ENCODE measurements at places on chromosomes 6 and 20.

- no peak for DNase-seq
Observed at GRCh38 chr6:44712353-44713111, 325.0 kb downstream of the CDC5L start.

DNA sequence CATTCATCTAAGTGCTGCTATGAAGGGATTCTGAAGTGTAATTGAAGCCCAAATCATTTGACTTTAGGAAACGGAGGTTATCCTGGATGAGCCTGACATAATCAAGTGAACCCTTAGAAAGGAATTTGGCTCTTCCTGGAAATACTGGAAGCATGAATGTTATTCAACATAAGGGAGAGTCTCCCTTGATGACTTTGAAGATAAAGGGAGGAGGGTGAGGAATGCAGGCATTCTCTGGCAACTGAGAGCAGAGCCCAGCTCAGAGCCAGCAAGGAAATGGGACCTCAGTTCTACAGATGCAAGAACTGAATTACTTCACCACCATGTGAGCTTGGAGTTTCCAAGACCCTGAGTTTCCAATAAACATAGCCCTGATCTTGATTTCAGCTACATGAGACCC is 168.2 kb downstream of the DLL1 start:
- DNase-seq, result no peak

- no peak for DNase-seq
Observed at GRCh38 chr6:113819169-113819830, 37.8 kb upstream of the MARCKS start.

DNA sequence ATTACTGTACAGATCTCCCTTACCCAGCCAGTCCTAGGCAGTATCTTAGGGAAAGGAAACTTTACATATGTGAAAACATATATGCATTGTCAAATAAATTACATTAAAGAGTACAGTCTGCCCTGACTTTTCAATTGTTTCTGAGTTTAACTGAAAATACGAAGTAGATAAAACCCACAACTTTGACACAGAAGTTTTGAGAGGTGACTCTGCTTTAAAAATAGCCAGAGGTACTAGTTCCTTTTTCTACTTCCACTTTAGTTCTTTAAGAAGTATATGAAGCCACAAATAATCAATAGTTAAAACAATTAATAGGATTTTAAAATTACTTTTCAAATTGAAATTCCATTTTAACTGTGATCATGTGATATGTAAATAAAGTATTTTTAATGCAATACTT is 62.9 kb downstream of the BMP5 start:
- DNase-seq, result no peak

- DNase-seq, result no peak
Observed at GRCh38 chr20:50672400-50673145, 18.8 kb downstream of the RIPOR3 start.

DNA sequence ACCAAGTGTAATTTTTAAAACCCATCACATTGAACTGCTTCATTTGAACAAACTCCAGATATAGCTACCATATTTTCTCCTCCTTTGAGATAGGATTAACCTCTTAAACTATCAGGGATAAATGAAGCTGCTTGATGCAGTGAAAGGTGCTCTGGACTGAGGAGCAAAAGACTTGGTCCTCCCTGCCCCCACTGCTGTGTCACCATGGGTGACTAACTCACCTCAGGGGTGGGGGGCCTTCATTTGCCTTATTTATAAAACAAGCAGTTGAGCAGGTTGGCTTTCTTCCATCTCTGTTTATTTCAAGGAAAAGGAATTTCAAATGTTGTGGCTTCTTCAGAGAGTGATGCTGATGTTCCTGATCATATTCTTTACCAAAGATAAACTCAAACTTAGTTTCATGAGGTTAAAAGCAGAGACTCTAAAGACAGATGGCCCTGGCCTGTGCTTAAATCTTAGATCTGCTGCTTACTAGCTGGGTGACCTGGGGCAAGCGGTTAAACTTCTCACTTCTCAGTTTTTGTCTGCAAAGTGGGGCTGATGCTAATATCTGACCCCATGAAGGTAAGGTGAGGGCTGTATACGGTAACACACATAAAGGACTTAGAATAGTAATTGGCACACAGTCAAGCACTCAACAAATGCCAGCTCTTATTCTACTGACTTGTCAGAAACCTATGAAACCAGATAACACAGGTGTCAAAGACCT is 50.5 kb downstream of the FHL5 start:
- no peak for DNase-seq

GRCh38 chr6:144781836-144782235 is 496.7 kb downstream of the UTRN start:
- DNase-seq, result no peak

DNA sequence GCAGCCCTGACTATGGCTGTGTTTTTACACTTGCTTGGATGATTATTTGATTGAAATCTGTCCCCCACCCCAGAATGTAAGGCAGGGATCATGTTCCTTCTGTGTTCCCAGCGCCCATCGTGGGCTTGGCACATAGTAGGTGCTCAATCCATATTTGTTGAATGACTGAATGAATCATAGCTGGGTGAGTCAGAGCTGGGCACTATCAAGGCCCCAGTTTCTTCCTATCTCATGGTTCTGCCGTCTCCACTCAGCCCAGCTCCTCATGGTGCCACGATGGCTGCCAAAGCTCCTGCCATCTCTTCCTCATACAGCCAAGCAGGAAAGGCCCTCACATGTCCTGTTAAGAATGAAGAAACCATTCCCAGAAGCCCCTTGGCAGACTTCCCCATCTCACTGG is 29.0 kb downstream of the CEBPB start:
- no peak for DNase-seq

- DNase-seq, result peak; percentile 21
Observed at GRCh38 chr6:2355150-2355549, 109.7 kb upstream of the GMDS start.

DNA sequence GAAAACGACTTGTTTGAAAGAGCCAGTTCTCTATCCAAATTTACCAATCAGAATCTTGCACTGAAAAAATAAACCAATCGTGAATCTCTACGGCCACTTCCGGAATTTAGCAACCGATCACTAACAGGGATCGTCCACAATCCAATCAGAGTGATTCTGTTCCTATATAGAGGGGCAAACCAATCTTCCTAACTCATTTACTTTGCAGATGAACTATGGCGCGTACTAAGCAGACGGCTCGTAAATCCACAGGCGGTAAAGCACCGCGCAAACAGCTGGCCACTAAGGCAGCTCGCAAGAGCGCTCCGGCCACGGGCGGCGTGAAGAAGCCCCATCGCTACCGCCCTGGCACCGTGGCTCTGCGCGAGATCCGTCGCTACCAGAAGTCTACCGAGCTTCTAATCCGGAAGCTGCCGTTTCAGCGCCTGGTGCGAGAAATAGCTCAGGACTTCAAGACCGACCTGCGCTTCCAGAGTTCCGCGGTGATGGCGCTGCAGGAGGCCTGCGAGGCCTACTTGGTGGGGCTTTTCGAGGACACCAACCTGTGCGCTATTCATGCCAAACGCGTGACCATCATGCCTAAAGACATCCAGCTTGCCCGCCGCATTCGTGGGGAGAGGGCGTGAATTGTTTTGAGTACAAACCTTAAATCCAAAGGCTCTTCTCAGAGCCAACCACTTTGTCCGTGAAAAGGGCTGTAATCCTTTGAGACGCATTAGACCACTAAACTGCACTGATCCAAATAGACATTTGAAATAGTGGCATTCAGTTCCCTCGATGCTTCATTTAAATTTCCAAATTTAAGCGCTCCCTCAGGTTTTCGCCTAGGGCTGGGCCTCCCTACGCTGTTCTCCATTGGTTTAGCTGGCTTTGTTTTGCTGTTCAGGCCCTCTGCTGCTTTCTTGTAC is 138.0 kb downstream of the HFE start:
- no peak for DNase-seq

DNA sequence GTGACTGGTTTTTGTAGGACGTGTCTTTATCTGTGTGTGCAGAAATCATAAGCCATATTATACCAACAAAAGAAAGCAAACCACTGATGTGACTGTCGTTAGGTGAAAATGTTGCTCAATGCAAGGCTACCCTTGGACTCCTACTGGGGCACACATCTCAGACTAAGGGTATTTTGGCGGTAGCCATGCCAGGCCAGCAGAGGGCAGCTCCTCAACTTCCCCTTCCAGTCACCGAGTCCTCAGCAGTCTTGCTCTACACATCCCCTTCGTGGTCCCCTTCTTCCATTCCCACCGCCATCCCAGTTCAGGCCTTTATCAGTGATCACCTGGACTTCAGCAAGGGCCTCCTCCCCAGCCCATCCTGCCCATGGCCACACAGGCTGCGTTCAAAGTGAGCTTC is 113.7 kb upstream of the GGTLC1 start:
- no peak for DNase-seq

- no peak for DNase-seq
Observed at GRCh38 chr6:161348628-161348994, 74.8 kb upstream of the AGPAT4 start.
